Activated naive CD4-positive, alpha-beta T cell treated with anti-CD3 and anti-CD28 coated beads for 36 hours (primary cell): ENCODE measurements at places on chromosomes 3 and 15.
A peak's percentile ranks its signal among the peaks of the same experiment; 100 is the strongest.

DNA sequence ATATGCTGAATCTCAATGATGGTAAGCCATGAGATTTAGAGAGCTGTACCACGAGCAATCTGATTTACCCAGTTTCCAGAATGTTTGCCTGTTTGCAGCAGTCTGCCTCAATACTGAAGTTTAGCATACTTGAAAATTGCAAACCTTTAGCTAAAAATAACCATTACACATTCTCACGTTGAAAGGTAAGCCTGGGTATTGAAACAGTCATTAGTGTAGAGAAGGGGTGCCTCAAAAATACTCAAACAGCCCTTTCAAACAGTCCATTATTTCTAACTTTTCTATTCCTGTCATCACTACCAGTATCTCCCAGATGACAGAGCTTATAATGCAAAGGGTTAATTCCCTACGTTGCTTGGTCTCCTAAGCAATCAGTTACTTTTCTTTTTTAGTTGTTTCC, 111.8 kb upstream of the MBNL1 start:
- DNase-seq, result no peak

DNA sequence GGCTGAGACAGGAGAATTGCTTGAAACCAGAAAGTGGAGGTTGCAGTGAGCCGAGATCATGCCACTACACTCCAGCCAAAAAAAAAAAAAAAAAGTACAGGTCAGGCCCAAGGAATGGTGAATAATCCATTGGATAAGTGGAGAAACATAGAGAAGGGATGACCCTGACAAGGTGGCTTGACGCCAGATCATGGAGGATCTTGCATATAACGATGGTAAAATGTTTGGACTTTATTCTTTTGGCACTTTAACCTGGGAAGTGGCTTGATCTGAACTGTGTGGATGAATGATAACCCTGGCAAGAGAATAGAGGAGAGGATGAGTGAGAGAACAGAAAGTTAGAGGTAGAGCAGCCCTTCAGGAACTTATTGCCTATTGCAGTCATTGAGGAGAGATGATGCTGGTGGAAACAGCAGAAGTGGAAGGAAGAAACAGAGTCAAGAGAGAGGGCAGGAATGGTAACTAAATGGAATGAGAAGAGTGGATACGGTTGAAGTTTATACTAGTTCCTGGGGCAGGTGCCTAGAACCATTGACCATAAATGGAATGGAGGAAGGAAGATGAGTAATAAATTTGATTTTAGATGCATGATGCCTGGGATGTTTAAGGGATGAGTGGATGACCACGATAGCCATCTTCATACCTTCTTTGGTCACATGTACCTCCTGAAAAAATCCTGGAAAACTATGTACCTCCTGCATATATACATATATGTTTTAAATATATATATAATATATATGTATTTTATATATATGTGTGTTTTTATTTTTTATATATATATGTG, 57.8 kb downstream of the BLM start:
- no peak for DNase-seq

- no peak for DNase-seq
Measured at GRCh38 chr3:170813266-170813665, 56.7 kb downstream of the RPL22L1 start.

- DNase-seq, result no peak
Measured at GRCh38 chr15:57533448-57533799, 58.3 kb upstream of the MYZAP start.

DNA sequence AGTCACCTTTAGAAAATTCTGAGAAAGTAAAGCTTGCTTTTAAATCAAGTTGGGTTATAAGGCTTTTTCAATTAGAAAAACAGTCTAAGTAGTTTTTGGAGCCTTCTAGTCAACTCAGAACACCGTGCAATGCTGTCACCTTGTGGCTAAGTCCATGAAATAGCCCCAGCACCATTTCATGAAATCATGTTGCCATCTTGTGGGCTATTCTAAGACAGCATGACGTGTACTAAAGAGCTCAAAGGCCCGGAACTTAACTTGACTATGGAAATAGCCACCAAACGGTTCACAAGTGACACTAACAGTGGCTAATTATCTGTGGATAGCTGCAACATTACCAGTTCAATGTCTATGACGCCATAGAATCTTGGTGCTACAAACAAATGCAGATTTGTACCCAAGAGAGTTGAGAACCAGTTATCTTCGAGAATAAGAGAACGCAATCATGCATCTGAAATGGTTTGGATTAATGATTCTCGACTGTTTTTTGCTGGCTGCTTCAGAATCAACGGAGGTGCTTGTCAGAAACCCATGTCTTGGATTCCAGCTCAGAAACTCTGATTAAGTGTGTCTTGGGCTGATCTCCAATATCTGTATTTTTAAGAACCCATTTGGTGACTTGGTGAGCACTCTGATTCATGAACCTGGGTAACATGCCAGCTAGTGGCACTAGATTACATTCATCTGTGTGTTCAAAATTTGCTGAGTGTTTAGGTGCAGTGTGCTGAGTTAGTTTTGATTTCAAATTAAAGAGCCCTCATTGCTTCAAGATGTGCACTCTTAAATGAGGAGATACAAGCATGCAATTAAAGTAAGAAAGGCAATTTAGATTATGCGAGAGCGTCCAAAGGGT, 111.2 kb upstream of the MCTP2 start:
- DNase-seq, result peak; percentile 75

- DNase-seq, result no peak
Measured at GRCh38 chr3:120907659-120908029, 361 bp upstream of the STXBP5L start.

- DNase-seq, result no peak
Measured at GRCh38 chr15:96020133-96020532, 310.4 kb upstream of the NR2F2 start.

DNA sequence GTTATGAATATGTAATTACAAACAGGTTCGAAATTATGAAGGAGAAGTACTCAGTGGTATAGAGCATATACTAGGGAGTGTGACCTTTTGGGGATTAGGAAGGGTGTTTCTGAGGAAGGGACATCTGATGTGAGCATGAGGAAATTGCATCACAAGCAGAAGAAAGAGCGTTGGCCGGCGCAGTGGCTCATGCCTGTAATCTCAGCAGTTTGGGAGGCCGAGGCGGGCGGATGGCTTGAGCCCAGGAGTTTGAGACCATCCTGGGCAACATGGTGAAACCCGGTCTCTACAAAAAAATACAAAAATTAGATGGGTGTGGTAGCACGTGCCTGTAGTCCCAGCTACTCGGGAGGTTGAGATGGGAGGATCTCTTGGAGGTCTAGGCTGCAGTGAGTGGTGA, 6.9 kb downstream of the CMTM7 start:
- DNase-seq, result no peak

- no peak for DNase-seq
Measured at GRCh38 chr3:25423780-25424588, 4.1 kb upstream of the RARB start.
